ENCODE measurements at places on chromosomes 3 and 15.

DNA sequence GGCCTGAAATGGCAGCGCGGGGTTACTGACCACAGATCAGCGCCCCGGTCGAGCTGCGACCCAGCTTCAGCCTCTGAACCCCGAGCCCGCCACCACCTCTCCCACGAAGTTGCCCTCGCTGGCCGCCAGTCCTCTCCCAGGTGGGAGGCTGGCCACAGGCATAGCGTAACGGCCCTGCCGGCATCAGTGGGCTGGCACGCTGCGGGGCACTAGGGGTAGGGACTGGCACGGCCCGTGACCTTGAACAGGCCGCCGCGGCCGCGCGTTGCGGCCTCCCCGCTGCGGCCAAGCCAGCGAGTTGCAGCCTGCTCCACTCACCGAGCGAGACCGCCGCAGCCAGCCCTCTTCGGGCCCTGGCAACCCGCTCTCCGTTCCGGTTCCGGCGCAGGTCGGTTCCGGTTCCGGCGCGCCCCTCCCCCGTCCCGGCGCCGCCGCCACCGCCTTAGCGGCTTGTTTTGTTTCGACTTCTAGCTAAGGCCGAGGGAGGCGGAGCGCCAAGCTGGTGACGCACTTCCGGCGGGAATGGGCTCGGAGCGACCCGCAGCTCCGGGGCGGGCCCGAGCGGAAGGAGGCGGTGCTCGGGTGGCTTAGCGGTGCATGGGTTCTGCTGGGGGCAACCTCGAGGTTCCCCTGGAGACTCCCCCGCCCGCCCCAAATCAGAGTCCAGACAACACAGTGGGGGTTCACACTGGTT is at the start of gene USP19:
USP19 (minus strand) TSS at position 386 of the 694 bp plus-strand sequence. CDS start 1,678 bp downstream, outside the sequence.
- DNase-seq: peak; percentile 96

DNA sequence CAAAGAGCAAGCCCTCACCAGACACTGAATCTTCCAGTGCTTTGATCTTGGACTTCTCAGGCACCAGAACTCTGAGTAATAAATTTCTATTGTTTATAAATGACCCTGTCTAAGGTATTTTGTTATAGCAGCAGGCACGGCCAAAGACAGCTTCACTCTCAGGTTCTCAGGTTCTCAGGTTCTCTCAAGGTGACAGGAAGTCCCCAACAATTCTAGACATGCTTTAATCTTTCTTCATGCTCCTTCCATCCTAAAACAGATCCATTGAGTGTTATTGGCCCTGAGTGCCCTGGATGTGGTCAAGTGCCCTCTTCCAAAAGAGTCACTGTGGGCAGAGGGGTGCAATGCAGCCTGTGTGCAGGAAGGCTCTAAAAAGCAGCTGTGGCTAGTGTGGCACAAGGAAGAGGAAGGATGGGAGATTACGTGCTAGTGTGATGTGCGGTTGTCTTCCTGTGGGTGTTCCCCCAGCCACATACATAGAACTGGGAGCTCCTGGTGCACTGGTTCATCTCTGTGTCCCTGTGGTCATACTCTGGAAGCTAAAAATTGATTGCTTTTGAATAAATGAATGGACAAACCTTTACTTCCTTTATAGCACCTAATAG is 11.0 kb upstream of the RAB7A start:
- DNase-seq: no peak

DNA sequence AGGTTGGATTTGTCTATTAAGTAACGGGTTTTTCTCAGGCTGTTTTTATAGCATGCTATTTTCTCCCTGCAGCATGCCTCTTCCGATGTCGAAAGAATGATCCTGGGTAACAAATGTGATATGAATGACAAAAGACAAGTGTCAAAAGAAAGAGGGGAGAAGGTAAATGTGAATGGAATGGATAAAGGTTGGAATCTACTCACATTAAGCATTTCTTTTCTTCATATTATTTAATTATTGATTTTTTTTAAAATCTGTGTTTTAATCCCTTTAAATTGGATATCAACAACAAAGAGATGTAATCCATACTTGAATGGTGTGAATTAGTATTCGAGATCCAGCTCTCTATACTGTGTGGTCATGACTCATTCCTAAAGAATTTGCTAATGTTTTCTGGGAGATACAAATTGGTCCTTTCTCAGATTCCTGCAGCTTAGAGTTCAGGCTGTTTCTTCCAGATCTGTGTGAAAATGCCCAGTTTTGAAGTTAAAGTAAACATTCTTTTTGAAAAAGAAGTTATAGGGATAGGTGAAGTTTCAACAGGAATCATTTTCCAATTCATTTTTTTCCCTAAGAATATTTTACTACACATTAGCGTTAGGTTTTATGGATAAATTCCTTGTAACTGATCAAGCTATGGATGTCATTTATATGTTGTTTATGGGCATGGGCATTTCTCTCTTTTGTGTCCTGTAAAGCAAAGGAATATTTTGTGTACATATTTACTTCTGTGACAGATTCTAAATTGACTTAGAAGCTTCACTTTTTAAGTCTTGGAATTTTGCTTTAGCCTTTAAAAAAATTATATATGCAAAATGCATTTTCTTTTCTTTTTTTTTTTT is 20.8 kb upstream of the APH1B start:
- peak; percentile 79 for DNase-seq

DNA sequence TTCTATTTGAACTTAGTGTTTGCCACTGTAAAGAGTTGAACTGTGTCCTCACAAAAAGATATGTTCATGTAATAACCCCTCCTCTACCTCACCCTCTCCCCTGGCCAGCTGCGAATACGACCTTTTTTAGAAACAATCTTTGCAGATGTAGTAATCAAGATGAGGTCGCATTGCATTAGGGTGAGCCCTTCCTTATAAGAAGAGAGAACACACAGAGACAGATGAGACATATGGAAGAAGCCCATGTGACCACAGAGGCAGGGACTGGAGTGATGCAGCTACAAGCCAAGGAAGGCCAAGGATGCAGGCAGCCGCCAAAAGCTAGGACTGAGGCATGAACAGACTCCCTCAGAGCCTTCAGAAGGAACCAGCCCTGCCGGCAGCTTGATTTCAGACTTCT is 27.6 kb downstream of the GPR176 start:
- DNase-seq: no peak

DNA sequence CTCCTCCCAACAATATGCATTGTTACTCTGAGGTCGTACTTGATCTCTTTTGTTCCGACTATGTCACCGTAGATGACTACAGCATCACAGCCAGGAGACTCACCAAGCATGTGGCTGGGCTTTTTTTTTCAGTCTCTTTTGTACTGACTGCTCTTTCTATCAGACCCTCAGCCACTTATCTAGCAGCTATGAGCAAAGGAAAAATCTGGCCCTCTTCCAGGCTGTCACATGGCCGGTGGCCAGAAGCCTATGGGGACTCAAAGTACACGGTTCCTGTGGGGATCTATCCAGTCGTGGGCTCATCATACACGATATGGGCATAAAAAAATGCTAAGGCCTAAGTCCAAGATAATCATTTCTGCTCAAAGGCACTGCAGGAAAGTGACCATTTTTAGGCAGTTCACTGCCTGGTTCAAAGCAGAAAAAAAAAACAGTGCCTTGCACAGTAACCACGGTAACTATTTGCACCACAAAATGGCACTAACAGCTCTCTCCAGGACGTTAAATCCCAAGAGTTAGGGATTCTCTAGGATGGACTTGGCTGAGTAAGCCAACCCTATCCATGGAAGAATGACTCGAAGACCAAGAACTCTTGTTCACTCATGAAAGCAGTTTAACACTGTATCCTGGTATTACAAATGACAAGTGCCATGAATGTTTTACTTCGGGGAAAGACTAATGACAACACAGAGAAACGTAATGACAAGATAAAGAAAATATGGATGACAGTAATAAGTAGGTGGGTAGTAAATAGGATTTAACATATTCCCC is 50.3 kb downstream of the SHQ1 start:
- peak; percentile 25 for DNase-seq

DNA sequence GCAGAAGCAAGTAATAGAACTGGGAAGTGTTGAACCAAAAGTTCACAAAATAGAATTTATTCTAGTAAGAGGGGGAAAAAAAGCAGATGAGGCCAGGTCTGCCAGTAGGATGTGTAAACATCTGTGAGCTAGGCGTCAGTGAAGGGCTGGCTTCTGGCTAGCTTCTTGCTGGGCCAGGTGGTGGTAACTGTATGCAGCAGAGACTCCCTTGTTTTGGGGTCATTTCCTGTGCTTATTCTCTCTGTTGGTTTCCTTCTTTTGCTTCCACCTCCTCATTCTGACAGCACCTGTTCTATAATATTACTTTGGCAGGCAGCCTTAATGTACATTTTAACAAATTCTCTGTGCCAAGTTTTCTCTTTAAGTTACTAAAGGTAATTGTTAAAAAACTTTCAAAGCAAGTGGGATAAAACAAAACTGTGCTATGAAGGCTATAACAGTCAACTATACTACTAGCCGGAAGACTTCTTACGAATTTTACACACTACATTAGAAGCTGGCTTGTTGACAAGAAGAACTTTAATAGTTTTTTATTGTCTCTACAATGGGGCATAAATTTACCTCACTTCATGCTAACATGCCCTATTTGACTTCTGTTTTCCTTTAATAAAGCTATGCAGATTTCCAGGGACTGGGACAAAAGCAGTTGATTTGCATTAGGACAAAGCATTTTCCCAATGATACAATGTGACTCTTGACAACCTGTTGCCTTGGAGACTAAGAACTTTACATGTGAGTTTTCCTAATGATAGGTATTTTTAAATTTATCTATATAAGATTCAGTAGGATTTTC is 318.8 kb upstream of the NAALADL2 start:
- no peak for DNase-seq

GRCh38 chr3:54193093-54193492 is 70.7 kb downstream of the CACNA2D3 start:
- no peak for DNase-seq

GRCh38 chr3:140290105-140290504 is 355.1 kb downstream of the CLSTN2 start:
- no peak for DNase-seq

DNA sequence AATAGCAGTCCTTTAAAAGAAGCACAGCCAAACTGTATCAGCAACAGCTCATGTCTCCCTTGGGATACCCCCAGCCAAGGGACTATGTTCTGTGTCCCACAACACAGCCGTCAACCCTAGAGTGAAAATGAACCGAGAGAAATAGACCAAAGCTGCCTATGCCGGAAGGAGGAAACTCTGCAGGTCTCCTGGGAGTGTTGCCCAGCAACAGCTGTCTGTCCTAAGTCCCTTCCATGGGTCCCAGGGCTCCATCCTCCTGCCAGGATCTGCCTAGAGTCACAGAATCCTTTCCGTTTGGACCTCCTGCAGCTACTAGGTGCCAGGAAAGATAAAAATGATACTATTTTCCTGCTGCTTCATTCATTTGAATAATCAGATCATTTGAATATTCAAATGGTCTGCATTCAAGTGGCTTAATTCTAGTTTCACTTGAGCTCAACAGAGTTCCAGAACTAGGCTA is 53.1 kb downstream of the TRANK1 start:
- no peak for DNase-seq

GRCh38 chr3:165502707-165503106 is 306.5 kb upstream of the SLITRK3 start:
- no peak for DNase-seq

- no peak for DNase-seq
Measured at GRCh38 chr3:87848003-87848402, 210.8 kb downstream of the CGGBP1 start.

DNA sequence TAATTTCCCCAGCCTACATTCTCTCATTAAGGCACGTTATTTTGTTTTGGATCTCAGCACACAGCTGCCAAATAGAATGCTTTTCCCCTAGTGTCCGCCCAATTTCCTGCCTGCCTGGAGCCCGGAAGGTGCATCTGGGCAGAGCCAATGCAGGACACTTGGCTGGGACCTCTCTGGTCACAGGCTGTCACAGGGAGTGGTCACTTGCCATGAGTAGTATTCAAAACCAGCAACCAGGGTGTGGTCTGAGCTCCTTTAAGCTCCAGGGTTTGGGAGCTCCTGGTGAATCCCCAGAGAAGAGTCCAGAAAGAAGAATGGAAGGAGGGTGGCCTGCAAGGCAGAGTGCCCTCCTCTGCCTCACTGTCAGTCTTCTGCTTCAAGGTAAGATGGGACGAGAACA is at the start of gene HTR3C:
HTR3C (plus strand) TSS at position 281 of the 400 bp plus-strand sequence; CDS start at position 315, 34 bp downstream.
- DNase-seq: no peak

GRCh38 chr3:127374086-127375010 is 86.5 kb upstream of the PRR20G start:
- no peak for DNase-seq

GRCh38 chr15:90497912-90498311 is 31.8 kb upstream of the CRTC3 start:
- DNase-seq: no peak

GRCh38 chr3:58009749-58010535 is 1.7 kb downstream of the FLNB start:
- DNase-seq: no peak

DNA sequence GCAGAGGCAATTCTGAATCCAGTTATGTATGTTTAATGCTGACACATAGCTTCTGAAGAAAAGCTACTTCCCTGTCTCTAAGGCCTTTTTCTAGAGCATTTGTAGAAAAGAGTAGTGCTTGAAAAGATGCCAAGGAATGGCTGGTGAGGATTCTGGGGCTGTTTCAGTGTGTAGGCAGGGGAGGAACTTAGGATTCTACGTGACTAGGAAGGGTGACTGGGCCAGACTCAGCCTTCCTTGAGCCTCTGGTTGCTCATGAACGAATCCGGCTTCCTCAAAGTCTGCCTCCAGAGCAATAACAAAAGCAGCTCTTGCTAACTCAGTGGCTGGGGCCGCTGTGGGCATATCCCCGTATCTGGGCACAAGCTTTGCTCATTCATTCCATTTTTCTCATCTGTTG is 104.8 kb upstream of the WNT5A start:
- DNase-seq: no peak

GRCh38 chr3:37183375-37183831 is 9.0 kb upstream of the LRRFIP2 start:
- DNase-seq: peak; percentile 70

- DNase-seq: no peak
Measured at GRCh38 chr3:160546727-160547126, 18.6 kb downstream of the KPNA4 start.

- DNase-seq: no peak
Measured at GRCh38 chr3:62659660-62660059, 215.6 kb downstream of the CADPS start.

DNA sequence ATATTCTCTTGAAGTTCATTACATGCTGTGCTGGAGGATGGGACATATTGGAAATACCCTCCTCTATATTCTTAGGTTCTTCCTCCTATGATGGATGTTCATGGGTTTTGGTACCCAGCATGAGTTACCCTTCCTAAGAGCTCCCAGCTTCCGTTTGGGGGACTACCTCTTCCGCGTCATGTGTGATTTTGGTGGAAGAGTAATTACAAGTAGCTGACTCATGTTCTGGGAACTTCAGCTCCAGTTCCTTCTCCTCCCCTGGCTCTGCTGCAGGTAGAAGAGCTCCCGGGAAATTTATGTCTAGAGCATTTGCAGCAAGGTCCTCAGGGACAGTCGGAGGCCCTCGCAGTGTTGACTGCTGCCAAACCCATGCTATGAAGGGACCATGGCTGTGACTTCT is 208.8 kb upstream of the IL12A start:
- no peak for DNase-seq

All from AG08395 (cell line).